Cardiac septum (tissue), 1 donor: ENCODE measurements at places on chromosomes 2 and 18. TPM values are rescaled to one million over a fixed set of nuclear protein-coding genes. Genes with fewer than 3 reads are reported as not detected.

DNA sequence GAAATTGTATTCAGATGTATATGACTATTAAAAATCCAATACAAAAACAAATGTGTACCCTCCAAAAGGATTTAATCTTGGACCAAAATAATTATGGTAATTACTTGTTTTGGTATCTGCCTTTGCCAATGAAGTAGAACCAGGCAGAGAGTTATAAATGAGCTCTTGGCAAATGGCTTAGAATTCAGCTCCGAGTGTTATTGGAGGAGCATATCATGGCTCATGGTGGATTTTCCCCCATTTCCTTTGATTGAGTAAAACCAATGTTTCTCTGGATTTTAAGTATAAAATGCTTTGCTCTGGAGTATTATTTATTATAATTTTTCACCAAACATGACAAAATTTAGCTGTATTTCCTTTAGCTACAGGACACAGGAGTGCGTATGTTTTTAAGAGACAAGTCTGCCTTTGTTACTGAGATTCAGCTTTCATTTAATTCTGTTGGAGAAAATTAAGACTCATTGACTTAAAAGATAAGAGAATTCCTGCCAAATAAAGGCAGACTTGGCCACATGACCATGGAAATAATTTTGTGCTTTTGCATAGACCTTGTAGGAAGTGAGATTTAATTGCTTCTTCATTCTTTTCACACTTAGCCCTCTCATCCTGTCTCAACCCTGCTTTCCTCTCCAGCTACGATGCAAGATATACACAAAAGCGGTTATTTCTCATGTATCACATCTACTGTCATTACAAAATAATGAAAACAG is 281.0 kb upstream of the SOX11 start:
- no peak for DNase-seq

DNA sequence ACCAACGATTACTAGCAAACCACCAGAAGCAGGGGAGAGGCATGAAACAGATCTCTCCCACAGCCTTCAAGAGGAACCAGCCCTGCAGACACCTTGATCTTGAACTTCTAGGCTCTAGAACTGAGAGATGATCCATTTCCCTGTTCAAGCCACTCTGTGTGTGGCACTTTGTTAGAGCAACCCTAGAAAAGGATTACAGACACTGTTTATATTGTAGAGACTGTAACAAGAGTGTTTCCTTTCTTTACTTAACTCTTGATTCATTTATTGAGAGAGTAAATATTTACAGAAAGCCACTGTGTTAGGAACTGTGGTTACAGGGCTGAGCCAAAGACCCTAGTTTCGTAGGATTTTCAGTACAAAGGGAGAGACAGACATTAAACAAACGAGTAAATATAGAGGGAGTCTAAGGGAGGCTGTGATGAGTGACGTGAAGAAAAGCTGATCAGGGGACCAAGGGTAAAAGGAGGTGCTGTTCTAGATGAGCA is 10.9 kb downstream of the CCDC68 start:
- no peak for DNase-seq

GRCh38 chr2:97660044-97660774 is 3.6 kb downstream of the ACTR1B start:
- DNase-seq: no peak

DNA sequence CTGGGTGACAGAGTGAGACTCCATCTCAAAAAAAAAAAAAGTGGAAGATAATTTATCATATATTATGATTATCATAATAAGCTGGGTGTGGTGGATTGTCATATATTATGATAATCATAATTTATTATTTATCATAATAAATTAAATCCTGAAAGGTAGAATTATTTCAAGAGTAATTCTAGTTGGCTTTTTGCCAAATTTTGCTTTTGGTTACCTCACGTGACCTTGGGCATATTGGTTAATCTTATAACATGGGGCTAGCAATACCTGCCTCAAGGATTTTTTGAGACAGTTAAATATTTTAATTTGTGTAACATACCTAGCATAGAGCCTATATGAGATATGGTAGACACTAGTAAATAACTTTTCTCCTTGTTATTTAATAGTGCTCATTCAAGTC is 111.3 kb upstream of the TTC27 start:
- no peak for DNase-seq

The MAP3K19 gene
- total RNA-seq: not detected

GRCh38 chr2:157339965-157340655 is 14.5 kb upstream of the ERMN start:
- DNase-seq: no peak

GRCh38 chr2:203892207-203892606 is 24.6 kb downstream of the CTLA4 start:
- DNase-seq: no peak

DNA sequence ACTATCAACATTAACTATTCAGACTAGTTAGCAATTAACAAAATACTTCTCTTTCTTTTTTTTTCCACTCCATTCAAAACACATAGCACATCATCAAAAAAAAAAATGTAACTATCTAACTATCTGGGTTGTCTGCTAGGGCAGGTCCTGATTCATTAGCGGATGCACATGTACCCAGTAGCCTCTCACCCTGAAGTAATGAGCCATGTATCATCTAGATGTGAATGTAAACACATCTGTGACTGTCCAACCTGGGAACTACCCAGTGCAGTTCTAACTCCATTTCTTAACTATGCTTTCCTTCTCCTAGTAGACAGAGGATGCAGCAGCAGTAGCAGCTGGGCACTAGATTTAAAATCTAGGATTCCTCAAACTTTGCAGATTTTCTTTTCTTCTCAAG is 183.1 kb upstream of the PIK3C3 start:
- DNase-seq: no peak

The MAP4K4 gene
- 135 TPM for total RNA-seq

DNA sequence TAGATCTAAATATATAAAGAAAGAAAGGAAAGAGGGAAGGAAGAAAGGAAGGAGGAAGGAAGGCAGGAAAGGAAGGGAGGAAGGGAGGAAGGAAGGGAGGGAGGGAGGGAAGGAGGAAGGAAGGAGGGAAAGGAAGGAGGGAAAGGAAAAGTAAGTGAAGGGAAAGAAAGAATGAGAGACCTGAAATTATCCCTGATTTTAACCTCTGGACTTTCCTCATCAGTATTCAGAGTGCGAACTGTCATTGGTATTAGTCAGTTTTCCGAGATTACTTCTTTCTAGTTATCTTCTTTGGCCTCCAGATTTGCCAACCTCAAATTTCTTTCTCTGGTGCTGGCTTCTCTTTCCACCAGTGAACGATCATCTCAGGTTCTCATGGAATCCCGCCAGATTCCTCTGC is 215.5 kb upstream of the FN1 start:
- DNase-seq: no peak

DNA sequence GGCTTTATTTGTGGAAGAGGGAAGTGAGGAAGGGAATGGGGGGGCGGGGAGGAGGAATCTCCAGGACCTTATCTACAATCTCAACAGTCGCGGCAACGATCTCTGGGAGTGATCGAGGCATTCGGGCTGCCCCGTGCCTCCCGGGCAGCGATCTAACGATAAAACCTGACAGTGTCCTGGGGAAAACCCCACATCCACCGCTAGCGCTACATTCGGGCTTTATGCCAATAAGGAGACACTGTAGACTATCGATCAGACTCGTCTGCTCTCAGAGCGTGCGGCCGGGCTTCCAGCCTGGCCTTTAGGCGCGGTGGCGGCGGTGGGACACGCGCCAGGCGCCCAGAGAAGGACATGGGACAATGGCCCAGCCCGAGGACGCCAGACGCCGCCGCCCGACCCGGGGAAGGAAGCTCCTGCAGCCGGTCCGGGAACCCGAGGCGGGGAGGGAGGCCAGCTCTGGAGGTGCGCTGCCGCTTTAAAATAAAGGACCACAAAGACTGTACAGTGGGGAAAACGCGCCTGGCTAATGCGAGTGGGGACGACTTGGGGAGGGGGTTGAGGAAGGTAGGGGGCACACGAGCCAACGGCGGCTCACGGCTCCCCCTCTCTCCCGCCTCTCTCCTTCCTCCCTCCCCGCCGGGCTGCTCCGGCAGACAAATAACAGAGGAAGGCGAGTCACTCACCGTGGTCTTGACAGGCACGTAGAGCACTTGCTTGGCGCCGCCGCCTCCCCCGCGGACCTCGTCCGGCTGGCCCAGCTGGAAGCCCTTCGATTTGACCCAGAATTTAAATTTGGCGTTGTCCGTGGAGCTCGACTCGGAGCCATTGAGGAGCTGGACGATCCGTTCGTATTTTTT is 2.2 kb downstream of the NOL4 start:
- no peak for DNase-seq

GRCh38 chr2:239630618-239631286 is 229.9 kb upstream of the HDAC4 start:
- no peak for DNase-seq

GRCh38 chr2:239679755-239680154 is 278.9 kb upstream of the HDAC4 start:
- no peak for DNase-seq

DNA sequence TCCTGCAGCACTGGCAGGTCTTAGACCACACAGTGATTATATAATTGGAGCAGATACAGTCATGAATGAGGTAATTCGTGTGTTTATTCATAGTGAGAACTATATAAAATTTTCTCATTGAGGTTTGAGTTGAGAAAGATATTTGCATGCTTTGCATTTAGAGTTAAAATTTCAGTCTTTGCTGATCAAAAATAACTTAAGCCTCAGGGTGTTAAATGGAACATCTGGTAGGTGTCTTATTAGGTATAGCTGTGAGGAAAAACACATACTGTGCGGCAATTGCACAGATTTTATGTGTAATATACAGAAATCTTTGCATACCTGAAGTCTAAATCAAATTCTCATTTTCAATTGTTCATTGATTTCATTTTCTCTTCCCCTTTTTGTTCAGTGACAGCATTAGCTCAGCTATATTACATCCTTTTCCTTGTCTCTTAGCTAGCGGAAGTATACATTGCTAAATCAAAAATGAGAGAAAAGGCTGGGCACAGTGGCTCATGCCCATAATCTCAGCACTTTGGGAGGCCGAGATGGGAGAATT is 21.2 kb downstream of the GORASP2 start:
- no peak for DNase-seq

The CXCR1 gene
- total RNA-seq: 1.9 TPM

DNA sequence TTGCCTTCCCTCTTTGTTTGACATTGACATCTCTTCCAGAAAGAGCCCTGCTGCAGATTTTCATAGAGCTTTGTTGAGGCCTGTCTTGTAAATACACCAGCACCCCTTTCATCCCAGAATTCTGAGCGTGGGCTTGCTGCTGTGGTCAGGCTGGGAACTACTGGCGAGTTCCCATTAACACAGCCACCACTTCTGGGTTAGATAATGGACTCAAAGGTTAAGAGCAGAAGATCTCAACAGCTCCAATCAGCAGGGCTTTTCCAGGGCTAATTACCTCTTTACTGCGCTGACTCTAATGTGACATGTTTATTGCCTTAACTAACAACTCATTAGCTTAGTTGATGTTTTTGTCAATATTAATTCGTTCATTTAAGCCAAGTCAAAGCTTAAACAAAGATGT is 235.9 kb upstream of the BOD1L2 start:
- DNase-seq: no peak

The SLC30A3 gene
- total RNA-seq: 10.2 TPM

The CYP27C1 gene
- not detected for total RNA-seq

DNA sequence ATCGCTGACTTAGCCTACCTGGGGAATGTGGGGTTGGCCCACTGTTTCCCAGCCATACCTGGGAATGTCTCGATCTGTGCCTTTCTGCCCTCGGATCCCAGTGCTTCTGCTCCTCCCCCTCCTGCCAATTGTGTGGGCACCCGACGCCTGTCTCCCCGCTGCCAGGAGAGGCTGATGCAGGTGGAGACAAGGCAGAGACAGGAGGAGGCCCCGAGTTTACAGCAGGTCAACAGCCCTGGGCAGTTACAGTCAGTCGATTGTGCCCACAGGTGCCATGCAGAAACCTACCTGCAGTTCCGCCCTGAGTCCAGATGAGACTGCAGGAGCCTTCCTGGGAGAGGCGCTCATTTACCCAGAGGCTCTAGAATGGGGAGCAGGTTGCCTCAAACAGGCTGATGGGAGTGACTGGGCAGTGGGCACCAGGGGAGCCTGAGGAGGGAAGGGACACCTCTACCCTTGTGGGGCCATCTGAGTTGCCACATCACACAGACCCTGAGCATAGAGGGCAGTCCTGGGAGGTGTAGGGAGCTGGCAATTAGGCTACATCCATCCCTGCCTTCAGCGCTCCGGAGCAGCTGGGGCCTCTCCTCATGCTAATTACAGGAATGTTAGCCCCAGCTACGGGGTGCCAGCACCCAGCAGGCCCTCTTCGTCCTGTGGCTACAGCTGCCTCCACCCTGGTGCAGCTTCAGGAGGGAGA is 300.1 kb downstream of the NDUFA10 start:
- DNase-seq: peak; percentile 44

The ACMSD gene
- total RNA-seq: not detected

DNA sequence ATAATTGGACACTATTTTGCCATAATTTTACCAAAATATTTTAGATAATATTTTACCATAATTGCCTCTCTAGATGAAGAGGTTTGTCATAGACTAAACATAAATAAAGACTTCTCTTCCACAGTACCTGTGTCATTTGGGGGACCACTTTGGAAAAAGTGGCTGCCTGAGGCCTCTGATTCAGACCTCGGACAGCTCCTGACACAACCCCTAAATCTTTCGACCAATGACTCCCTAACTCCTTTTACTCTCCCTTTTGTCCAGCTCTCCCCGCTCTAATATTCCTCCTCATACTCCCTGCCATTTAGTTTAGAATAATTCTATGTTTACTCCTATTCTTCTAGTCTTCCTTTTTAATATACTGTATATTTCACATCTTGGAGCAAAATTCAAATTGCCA is 36.0 kb upstream of the UBE2E3 start:
- DNase-seq: no peak

- no peak for DNase-seq
Observed at GRCh38 chr2:176503776-176504175, 234.5 kb downstream of the MTX2 start.

DNA sequence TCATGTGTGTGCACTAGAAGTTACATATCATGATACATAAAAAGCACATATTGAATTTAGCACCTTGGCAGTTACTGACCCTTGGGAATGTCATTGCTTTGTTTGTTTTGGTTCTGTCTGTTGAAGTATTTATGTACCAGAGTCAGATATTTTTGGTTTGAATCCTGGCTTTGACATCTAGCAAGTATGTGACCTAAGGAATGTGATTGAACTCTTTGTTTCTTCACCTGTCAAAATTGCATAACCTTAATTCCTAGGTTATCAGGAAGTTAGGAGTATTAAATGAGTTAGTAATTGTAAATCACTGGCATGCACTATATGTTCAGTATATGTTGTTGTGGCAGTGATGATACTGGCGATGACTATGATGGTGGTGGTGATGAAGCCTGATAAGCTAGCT is 1003.5 kb upstream of the NRXN1 start:
- no peak for DNase-seq

DNA sequence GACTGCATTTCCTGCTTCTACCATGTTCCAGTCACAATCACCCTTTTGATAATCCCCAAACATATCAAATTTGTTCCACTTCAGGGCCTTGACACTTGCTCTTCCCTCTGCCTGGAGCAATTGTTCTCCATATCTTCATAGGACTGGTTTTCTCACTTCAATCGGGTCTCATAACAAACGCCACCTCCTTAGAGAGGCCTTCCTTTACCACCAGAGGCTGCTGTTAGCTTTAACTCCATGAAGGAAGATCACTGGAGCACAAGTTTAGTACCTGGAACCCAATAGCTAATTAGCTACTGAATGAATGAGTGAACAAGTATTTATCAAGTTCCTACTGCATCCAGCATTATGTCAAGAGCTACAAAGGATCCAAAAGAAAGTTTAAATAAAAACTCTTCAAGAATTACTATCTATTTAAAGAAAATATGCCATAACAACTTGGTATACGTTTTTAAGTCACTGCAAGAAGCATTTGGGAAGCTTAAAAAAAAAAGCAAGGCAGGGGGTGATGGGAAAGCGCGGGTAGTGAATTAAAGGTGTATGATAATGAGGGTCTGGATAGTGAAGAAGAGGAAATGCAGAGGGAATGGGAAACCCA is 58.8 kb downstream of the BAZ2B start:
- no peak for DNase-seq

The CCDC178 gene
- total RNA-seq: 0.27 TPM
